ENCODE measurements at places on chromosomes 16 and 17.

GRCh38 chr17:872855-873254 lies 90.7 kb downstream of the MRM3 start:
- DNase-seq, result no peak

DNA sequence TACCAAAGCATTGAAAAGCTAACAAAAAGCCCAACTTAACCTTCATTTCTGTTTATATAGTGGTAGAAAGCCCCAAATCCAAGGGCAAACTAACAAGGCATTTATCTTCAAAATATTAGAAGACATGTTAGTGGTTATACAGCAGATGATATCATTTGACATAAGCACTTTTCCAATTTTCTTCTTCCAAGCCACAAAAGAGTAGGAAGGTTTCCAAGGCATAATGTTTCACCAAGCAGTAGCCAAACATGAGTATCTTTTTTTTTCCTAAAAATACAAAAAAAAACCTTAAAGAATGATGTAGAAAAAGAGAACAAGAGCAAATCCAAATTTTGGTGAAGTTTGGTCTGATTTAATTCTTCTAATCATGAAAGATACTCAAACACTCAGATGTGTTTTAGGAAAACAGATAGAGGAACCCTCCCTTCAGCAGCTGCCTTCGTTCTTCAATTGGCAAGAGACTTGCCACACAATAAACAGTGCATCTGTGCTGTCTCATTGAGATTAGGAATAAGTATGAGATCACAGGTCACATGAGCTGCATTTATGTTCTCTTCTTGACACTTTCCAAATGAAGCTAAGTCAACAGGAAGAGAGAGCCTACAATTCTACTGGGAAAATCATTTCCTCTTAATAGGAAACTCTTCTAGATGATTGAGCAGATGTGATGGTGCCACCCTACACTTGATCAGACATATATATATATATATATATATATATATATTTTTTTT lies 106.7 kb downstream of the TTC19 start:
- DNase-seq, result no peak

- DNase-seq, result no peak
Measured at GRCh38 chr17:7340179-7340578, 3.9 kb downstream of the ACAP1 start.

- DNase-seq, result no peak
Measured at GRCh38 chr17:10799407-10799806, 4.5 kb downstream of the TMEM238L start.

- DNase-seq, result no peak
Measured at GRCh38 chr17:39071573-39071972, 79.9 kb downstream of the PLXDC1 start.

GRCh38 chr17:61981323-61981722 lies 53.5 kb upstream of the INTS2 start:
- no peak for DNase-seq

- no peak for DNase-seq
Measured at GRCh38 chr16:17173281-17173680, 297.5 kb downstream of the XYLT1 start.

- DNase-seq, result no peak
Measured at GRCh38 chr17:78826421-78826820, 14.2 kb downstream of the USP36 start.

GRCh38 chr17:69630056-69630635 lies 215.6 kb downstream of the MAP2K6 start:
- DNase-seq, result no peak

DNA sequence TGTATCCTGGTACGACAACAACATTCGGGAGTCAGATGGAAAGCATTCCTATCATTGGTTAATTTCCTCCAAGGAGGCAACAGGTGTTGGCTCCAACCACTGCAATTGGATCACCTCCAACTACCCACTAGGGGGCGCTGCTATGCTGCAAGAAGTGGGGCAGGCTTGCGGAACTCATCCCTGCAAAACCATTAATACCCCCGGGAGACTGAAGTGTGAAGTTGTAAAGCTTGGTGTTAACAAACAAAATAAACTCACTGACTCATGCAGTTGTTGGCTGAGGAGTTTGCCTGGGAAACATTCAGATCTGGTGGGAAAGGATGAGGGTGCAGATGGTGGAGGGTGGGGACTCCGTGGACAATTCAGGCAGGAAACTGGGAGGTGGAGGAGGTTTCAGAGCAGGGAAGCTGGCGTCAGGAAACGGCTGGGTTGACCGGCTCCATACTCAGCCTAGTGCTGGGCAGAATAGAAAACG lies 84.9 kb downstream of the HS3ST2 start:
- DNase-seq, result peak; percentile 84

GRCh38 chr17:76404976-76405563 lies 20.7 kb downstream of the SPHK1 start:
- DNase-seq, result no peak

DNA sequence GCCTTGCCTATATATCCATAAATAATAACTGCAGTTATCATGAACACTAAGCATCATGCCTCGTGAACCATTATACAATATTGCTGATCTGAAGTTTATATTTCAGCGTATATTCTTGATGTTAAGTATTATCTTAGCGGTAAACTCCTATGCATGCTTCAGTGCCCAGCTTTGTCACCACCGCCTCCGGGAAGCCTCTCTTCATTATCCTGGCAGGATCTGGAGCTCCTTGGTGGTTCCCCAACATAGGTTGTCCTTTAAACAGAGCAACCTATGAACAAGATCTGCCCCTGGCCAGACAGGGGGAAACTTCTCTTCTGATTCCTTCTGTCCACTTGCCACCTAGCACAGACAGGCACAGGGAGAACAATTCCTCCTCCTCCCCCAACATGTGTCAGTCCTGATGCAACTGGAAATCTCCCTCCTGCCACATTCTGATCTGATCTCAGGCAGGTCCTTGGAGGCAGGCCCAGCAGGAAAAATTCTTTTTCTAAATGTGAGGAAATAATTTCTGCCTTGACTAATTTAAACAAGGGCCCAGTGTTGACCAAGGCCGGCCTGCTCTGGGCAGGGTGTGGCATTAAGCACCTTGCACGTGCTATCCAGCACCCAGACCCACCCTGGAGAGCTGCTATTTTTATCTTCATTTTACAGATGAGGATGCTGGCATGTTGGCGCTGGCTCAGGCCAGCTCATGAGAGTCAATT lies 22.4 kb downstream of the SPNS2 start:
- DNase-seq, result no peak

- no peak for DNase-seq
Measured at GRCh38 chr16:85575920-85576319, 37.2 kb upstream of the GSE1 start.

- DNase-seq, result no peak
Measured at GRCh38 chr17:10713318-10713717, 15.9 kb downstream of the ADPRM start.

DNA sequence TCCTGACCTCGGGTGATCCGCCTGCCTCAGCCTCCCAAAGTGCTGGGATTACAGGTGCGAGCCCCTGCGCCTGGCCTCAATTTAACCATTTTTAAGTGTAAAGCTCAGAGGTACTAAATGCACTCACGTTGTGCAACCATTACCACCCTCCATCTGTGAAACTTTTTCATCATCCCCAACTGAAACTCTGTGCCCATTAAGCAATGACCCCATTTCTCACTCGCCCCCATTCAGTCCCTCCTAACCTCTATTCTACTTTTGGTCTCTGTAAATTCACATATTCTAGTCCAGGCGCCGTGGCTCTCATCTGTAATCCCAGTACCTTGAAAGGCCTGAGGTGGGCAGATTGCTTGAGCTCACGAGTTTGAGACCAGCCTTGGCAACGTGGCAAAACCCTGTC lies 8.3 kb upstream of the SPNS3 start:
- DNase-seq, result no peak

GRCh38 chr16:17775061-17775460 lies 304.3 kb upstream of the XYLT1 start:
- DNase-seq, result no peak

DNA sequence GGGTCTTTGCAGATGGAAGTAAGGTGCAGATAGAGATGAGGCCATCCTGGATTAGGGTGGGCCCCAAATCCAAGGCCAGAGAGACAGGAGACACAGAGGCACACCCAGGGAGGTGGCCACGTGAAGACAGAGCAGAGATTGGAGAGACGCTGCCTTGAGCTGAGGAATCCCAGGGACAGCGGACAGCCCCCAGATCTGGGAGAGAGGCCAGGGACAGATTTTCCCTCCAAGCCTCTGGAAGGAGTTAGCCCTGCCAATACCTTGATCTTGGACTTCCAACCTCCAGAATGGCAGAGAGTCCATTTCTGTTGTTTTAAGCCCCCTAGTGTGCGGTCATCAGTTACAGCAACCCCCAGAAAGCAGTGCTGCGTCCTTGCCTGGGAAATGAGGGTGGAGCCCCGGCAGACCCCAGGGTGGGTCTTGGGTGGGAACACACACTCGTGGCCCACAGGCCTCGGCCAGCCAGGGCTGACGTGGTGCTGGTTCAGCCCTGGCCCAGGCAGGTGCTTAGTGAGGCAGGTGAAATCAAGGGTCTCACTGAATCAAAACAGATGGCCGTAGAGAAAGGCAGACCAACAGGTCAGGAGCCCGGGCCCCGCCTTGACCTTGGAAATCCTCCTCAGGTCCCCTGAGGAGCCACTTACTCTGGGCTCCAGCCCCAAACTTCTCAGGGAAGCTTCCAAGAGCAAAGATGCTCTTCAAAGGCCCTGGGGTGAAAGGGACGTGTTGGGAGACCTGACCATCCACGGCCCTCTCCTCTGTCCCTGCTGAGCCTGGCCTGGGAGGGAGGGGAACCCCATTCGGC lies 169.3 kb downstream of the RBFOX3 start:
- no peak for DNase-seq

DNA sequence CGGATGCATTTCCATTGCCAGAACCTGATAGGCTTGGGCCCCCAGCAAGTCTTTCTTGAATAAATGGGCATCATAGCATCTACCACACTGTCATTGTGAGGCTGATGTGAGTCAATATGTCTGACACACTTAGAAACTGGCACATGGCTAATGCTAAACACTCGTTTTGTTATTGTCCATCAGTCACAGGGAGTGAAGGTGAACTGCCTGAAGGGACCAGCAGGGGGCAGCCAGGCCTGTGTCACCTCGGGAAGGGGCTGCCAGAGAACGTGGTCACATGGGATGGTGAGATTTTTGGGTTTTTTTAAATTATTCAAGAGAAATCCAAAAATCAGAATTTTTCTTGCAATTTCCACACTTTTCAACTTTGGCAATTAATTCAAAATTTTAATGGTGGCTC lies 831 bp upstream of the RCVRN start:
- DNase-seq, result no peak

Measured in NCI-H1105 (cell line).